Fibroblast of the aortic adventitia (primary cell): ENCODE measurements at places on chromosomes 13 and 19.

DNA sequence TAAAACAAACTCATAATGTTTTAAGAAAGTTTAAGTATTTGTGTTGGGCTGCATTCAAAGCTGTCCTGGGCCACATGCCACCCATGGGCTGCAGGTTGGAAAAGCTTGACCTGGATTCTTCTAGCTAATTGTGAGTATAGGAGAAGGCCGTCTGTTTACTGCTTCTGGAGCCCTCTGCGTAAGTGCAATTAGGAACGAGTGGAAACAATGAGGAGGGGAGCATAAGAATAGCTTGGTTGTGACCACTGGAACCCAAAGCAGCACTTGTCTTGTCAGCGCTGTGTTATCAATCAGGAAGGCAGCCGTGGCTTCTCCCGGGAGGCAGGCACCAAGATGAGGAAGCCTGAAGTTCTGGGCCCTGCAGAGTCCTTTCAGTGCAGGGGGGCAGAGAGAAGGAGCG lies 110.4 kb upstream of the MBNL2 start:
- DNase-seq, result no peak

GRCh38 chr13:114035583-114036531 lies 62.0 kb upstream of the C13orf46 start:
- peak; percentile 28 for DNase-seq

GRCh38 chr13:103130681-103131210 lies 64.5 kb upstream of the SLC10A2 start:
- no peak for DNase-seq

DNA sequence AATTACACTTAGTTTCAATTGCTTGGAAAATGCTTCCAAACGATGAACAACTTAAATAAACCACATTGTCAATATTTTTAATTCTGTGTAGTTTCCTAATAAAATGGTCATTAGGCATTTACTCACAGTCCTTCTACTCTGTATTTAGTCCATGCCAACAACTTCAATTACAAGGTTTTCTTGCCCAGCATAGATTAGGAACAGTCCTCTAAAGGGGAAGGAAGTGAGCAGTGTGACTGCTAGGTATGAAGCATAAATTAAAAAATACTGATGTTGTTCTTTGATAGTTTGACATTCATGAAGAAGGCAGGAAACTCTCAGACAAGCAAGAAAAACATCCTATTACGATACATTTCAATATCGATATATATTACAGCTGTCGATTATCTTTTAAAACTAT lies 716.0 kb upstream of the PCDH9 start:
- no peak for DNase-seq

DNA sequence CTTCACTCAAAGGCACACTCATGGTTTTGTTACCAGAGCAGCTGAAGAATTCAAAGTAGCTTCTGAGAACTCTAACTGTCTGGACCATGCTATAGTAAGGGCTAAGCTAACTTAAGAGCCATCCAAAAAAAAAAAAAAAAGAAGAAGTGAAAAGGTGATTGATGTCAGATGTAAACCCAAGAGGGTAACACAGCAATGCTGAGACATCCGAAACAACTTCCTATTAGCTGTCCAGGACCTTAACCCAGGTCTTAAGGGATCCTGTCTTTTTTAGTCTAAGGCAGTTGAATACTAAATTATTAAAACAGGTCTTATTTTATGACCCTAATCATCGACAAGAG lies 11.2 kb upstream of the RAB20 start:
- DNase-seq, result no peak

- DNase-seq, result no peak
These were observed 653.3 kb downstream of the DIAPH3 start for GRCh38 chr13:59510386-59510785.

DNA sequence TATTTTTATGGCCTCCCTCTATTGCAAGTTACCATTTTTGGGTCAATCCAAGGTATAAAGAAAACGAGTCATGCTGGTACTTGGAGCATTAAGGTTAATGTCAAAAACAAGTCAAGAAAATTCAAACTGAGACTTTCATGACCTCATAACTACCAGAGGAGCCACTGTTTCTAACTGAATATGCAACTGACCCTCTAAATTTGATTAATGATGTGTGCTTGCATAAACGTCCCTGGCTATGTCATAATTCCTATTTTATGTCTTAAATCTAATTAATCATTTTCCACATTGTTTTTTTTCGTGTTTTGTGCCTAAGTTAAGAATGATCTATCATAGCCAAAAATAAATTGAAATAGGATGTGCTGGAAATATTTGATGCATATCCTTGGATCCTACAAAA lies 396.7 kb upstream of the GPC6 start:
- DNase-seq, result peak; percentile 51

- no peak for DNase-seq
These were observed 14.5 kb downstream of the SLC46A3 start for GRCh38 chr13:28704282-28704681.

DNA sequence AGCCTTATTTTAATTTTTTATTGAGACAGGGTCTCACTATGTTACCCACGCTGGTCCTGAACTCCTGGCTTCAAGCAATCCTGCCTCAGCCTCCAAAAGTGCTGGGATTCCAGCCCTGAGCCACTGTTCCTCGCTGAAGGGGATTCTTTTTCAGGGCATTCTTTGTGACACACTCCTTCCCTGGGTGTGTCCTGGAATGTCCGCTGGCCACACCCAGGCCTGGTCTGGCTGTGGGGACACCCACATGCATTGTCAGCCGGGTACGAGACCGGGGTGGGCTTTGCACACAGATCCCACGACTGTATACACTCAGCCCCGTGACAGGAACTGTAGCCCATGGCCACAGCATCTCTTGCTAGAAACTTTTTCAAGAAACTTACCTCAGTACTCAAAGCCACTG lies 34.4 kb upstream of the GATAD2A start:
- DNase-seq, result no peak

GRCh38 chr19:58305932-58306323 lies 751 bp downstream of the ERVK3-1 start:
- DNase-seq, result no peak

DNA sequence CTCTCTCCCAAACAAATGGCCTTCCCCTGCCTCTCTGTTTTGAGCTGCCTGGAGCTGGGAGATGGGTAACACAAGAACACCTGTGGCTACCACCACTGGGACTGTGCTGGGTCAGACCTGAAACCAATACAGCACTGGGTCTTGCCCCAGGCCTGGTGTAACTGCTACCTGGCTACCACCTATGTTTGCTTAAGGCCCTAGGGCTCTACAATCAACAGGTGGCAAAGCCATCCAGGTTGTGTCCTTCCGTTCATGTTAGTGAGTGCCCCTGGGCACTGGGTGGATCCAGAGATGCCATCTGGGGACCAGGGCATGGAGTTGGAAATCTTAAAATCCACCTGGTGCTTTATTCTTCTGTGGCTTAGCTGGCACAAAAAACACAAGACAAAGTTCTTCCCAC lies 18.9 kb upstream of the LMO7 start:
- no peak for DNase-seq

- DNase-seq, result no peak
These were observed 31.2 kb upstream of the SLC10A2 start for GRCh38 chr13:103097366-103097928.

GRCh38 chr13:97057176-97057575 lies 62.9 kb upstream of the OXGR1 start:
- no peak for DNase-seq

GRCh38 chr13:29925457-29926097 lies 75.2 kb upstream of the UBL3 start:
- peak; percentile 99 for DNase-seq

GRCh38 chr13:112889351-112890290 lies 79.4 kb upstream of the MCF2L start:
- no peak for DNase-seq

- peak; percentile 89 for DNase-seq
These were observed 342.4 kb downstream of the KCNRG start for GRCh38 chr13:50357586-50358118.

DNA sequence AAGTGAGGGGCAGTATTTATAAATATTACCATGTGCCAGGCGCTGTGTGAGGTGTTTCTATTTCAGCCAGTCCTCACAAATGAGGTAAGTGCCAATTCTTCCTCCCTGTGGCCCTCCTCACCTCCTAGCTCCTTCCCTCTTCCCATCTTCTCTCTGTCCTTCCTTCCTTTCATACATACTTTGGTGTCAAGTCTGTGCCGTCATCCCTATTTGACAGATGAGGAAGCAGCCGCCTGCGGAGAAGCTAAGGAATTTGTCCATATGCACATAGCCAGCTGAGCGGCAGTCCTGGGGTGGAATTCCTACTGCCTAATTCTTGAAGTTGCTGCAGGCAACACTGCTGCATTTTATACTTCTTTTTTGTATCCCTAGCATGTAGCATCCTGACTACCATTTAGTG lies 150.8 kb downstream of the B3GLCT start:
- DNase-seq, result no peak

DNA sequence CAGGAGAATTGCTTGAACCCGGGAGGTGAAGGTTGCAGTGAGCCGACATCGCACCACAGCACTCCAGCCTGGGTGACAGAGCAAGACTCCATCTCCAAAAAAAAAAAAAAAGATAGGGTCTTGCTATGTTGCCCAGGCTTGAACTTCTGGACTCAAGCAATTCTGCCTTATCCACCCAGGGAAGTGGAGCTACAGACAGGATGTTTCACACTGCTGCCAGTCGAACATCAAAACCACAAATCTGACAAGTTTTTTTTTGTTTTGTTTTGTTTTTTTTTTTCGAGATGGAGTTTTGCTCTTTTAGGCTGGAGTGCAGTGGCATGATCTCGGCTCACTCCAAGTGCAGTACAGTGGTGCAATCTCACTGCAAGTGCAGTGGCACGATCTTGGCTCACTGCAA lies 10.8 kb downstream of the XPO4 start:
- no peak for DNase-seq

DNA sequence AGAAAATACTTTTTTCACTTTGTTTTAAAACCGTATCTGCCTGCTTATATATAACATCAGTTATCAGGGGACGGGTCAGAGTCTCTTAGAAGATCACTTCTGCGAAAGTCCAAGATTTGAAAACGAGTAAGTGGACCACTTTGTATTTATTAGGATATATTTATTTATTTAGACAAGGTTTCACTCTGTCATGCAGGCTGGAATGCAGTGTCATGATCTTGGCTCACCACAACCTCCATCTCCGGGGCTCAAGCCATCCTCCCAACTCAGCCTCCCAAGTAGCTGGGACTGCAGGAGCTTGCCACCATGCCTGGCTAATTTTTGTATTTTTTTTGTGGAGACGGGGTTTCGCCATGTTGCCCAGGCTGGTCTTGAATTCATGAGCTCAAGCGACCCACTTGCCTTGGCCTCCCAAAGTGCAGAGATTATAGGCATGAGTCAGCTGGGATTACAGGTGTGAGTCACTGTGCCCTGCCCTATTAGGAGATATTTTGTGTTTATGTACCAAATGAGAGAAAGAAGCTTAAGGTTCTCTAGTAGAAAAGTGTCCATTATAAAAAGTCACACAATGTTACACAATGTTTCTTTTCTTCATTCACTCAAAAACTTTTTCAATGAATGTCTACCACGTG lies 39.5 kb downstream of the RASL11A start:
- DNase-seq, result peak; percentile 27

DNA sequence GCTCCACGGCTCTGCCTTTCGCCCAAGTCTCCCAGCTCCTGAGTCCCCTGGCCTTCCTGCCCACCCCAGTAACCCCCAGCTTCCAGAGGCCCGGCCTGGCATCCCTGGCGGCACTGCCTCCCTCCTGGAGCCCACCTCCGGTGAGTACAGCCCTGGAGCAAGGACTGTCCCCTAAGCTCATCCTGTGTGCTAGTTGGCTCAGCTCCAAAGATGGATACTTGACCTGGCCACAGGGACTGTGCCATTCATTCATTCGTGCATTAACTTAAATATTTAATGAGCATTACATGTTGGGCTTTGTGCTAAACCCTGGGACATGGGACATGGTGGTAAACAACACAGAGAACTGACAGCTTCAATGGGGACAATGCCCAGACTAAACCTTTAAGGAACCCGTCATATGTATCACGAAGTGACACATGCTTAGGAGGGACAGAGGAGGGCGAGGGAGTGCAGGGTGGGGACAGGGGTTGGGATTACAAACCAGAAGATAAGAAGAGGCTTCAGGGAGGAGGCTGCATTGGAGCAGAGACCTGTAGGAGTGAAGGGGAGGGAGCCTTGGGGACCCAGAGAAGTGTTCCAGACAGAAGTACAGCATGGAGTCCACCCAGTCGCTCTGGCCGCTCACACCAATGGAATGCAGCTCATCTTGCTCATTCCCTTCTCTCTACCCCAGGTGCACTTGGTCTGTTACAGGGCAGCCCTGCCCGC lies 6.9 kb upstream of the OVOL3 start:
- no peak for DNase-seq

GRCh38 chr19:35445826-35446593 lies 2.0 kb upstream of the FFAR2 start:
- no peak for DNase-seq

DNA sequence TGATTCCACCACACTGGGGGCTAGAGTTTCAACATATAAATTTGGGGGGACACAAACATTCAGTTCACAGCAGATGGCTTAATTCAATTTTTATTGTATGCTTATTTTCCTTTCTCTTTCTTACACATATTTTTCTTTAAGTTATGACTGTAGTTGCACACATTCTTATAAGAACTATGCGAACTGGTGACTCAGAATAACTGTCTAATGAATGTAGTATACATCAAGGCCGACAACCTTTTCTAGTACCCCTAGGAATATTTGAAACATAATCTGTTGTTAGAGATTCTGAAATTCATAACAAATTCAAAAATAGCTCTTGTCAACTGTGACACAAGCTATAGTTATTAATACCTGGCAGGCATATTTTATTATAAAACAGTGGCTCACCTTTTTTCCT lies 695.6 kb downstream of the PCDH9 start:
- no peak for DNase-seq

- DNase-seq, result no peak
These were observed 104.4 kb downstream of the TM9SF2 start for GRCh38 chr13:99605420-99606323.

GRCh38 chr19:38304866-38305429 lies 897 bp downstream of the C19orf33 start:
- no peak for DNase-seq

- peak; percentile 5 for DNase-seq
These were observed 17.1 kb upstream of the WASF3 start for GRCh38 chr13:26540334-26540733.

- DNase-seq, result peak; percentile 45
These were observed 16.5 kb upstream of the IL17D start for GRCh38 chr13:20686863-20687579.

DNA sequence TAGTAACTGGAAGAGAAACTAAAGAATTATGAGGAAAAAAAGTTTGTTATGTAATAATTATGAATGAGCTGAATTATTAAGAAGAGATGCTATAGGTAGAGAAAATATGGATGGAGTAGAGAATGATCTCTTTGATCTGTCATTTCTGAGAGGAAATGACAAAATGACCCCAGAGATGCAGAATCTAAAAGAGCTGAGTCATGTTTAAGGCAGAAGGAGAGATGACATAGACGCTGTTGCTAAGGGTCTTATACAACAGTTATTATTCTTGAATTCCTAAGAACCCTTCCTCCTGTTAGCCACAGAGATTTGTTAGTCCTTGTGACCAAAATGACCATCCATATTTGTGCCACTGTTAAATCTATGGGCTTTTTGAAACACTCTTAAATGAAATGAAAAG lies 58.3 kb upstream of the FREM2 start:
- DNase-seq, result no peak
